ENCODE measurements at places on chromosomes 3 and 15.
A peak's percentile ranks its signal among the peaks of the same experiment; 100 is the strongest.

DNA sequence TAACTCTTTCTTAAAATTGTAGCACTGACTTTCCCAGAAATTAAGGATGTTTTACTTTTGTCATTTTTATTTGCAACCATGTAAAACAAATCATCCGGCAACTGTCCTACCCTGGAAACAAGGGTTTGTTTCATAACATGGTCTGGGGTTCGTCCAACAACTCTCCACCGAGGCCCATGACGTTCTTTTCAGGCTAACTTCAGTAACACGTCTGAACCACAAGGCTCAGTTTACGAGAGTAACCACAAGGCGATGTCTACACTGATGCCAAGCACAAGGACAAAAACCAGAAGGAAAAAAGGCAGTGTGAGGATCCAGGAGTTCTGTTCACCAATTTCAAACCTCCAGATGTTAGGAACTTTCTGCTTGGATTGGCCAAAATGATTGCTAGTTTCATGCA, 546.1 kb downstream of the NTRK3 start:
- no peak for DNase-seq

- no peak for DNase-seq
Measured at GRCh38 chr3:121545049-121545573, 677 bp downstream of the POLQ start.

DNA sequence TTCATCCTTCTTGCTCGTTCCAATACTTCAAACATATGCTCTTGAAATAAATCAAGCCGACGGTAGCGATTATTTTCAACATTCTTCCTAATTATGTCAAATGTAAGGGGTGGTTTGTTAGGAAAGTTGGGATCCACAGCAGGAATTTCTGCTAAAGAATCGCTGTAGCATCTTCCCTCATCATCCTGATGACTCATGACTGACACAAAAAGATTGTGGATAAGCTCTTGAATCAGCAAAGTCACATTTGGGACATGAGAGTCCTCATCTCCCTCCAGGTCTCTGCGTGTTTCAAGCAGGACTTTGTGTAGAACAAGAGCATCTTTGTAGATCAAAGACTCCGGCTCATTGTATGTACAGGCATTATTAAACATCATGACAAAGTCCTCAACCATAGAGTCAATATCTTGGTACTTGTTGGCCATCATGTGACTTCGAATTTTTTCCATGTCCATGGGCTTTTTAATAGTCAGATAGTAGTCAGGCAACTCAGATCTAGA, 73.0 kb downstream of the UQCC5 start:
- DNase-seq: no peak

DNA sequence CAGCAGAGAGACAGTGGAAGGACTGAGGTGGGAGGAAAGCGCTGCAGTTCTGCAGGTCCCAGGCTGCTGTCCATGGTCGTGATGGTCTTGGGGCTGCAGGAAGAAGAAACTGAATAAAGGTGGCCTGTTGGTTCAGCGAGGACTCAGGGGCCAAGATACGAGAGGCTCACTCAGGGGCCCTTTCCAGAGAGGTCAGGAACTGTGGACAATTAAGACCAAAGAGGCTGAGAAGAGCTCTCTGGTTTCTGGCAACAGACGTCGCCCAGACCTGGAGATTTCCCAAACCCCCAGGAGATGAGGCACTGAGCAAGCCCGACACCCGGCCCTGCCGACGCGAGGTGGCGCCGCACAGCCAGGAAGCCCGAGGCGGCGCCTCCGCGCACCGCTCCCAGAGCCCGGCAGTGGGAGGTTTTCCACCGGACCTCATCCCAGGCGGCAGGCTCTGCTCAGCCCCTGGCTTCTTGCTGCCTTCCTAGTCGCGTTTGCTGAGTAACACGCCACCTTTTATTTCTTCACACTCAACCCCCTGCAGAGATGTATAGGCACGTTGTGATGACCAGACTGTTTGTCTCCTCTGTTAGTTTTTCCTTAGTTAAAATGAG, 56.4 kb upstream of the ARRDC4 start:
- peak; percentile 83 for DNase-seq

- no peak for DNase-seq
Measured at GRCh38 chr15:68843425-68844311, 23.0 kb upstream of the ANP32A start.

GRCh38 chr3:172968646-172969045, 172.4 kb downstream of the SPATA16 start:
- DNase-seq: no peak

DNA sequence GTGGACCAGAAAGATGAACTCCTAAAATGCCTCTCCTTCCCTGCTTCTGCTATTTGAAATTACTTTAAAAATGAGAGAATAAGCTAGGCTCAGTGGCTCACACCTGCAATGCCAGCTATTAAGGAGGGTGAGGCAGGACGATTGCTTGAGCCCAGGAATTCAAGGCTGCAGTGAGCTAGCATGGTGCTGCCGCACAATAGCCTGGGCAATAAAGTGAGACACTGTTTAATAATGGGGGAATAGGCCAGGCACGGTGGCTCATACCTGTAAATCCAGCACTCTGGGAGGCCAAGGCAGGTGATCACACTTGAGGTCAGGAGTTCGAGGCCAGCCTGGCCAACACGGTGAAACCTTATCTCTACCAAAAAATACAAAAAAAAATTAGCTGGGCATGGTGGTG, 271.1 kb downstream of the FOXP1 start:
- DNase-seq: no peak
